Left lung (tissue), 14 donors: ENCODE measurements at places on chromosomes 5 and 9. TPM values are rescaled to one million over a fixed set of nuclear protein-coding genes. Genes with fewer than 3 reads are reported as not detected.

DNA sequence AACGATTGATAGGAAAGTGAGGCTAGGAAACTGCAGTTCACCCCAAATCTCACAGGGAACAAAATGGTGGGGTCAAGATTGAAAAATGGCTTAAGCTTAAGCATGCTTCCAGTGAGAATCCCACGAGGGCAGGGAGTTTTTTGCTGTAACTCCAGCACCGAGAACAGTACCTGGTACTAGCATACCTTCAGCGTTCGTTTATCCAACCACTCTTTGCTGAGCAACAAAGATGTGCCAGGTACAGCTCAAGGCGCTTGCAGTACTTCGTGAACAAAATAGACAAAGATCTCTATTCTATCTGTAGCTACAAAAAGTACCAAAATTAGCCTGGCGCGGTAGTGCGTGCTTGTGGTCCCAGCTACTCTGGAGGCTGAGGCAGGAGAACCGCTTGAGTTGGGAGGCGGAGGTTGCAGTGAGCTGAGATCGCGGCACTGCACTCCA, 778 bp upstream of the PPP6C start:
- no peak for DNase-seq

Gene ACOT12
- 0.77 TPM for polyA plus RNA-seq

Gene ARHGEF39
- 11.9 TPM for polyA plus RNA-seq

DNA sequence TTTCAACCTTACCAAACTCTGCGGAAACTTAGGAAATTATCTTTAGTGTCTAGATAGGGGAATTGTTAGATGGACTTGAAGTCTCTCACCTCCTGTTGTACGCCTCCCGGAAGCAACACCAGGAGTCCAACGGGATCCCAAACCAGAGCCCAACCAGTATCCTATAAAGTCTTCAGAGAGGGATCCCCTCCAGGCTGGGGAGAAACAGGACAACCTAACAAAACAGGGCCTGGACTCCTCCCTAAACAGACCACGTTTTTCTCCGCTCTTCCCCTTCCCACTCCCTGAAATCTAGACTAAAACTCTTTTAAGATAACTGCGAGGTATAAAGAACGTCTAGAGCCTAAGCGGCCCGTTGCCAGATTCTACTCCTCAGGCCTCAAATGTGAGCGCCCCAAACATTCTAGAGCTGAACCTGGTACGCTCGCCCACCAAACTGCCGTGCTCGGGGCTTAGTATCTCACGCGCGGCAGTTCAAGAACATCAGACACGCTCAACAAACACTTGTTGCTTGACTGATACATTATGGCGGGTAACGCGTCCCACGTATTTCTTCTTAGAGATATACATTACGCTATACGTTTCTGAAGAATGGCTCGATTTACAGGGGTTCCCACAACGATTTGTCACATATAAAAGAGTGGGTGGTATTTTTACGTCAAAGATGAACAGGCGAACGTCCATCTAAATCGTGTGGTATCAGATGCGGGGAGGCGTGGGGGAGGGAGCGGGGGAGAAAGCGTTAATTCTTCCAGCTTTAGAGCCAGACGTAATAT, 663 bp upstream of the SMIM27 start:
- DNase-seq: no peak

- no peak for DNase-seq
Observed at GRCh38 chr5:40605295-40605958, 74.3 kb upstream of the PTGER4 start.

Gene NIPAL4
- polyA plus RNA-seq: 0.11 TPM

DNA sequence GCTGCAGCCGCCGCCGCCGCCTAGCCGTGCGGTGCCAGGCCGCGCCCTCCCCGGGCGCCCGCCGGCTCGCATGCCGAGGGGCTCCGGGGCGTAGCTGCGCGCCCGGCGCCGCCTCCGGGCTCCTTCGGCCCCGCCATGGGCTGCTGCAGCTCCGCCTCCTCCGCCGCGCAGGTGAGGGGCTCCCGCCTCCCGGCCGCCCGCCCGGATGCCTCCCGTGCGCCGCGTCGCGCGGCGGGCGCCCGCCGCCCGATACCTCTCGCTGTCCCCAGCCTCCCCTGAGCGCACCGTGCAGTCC, 230 bp downstream of the SLC44A1 start:
- no peak for DNase-seq

GRCh38 chr5:79829260-79829659, 139.6 kb downstream of the CMYA5 start:
- DNase-seq: no peak

DNA sequence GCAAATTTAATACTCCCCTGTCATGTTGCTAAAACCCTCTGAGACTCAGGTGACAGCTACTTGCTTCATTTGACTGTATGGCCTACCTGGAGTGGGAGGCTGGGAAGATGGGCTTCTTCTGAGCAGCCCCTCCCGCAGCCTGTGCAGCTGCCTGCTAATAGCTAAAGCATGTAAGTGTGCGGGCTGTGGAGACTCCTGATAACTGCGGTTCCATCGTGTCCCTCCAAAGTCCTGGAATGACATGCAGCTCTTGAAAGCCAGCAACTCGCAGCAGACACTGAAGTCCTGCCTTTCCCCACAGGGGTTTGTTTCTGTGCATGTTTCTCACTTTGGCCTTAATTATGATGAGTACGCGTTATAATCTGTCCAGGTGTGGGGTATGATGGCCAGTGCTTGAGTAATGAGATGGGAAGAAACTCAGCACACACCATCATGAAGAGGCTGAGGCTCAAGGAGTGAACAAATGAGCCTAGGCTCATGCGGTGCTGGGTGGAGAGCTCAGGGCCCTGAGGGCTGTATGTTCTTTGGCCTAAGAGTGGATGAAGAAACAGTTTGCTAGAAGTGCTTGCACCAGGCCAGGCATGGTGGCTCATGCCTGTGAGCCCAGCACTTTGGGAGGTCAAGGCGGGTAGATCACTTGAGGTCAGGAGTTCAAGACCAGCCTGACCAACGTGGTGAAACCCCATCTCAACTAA, 119.1 kb downstream of the DOCK2 start:
- DNase-seq: no peak

Gene PCDHGB5
- 7.9 TPM for polyA plus RNA-seq

DNA sequence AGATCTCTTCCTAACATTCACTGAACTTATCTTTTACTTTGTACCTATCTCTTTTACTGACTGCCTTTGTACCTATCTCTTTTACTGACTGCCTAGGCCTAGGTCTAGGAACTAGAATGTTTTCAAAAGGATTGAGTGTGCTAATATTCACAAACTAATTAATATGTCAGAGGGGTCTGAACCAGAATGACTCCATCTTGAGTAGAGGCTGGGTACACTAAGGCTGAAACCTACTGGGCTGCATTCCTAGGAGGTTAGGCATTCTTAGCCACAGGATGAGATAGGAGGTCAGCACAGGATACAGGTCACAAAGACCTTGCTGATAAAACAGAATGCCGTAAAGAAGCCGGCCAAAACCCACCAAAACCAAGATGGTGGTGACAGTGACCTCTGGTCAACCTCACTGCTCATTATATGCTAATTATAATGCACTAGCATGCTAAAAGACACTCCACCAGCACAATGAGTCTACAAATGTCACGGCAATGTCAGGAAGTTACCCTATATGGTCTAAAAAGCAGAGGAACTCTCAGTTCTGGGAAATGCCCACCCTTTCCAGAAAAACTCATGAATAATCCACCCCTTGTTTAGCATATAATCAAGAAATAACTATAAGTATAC, 2.5 kb upstream of the RHOBTB3 start:
- no peak for DNase-seq

GRCh38 chr9:107105784-107106183, 177.3 kb upstream of the RAD23B start:
- no peak for DNase-seq

DNA sequence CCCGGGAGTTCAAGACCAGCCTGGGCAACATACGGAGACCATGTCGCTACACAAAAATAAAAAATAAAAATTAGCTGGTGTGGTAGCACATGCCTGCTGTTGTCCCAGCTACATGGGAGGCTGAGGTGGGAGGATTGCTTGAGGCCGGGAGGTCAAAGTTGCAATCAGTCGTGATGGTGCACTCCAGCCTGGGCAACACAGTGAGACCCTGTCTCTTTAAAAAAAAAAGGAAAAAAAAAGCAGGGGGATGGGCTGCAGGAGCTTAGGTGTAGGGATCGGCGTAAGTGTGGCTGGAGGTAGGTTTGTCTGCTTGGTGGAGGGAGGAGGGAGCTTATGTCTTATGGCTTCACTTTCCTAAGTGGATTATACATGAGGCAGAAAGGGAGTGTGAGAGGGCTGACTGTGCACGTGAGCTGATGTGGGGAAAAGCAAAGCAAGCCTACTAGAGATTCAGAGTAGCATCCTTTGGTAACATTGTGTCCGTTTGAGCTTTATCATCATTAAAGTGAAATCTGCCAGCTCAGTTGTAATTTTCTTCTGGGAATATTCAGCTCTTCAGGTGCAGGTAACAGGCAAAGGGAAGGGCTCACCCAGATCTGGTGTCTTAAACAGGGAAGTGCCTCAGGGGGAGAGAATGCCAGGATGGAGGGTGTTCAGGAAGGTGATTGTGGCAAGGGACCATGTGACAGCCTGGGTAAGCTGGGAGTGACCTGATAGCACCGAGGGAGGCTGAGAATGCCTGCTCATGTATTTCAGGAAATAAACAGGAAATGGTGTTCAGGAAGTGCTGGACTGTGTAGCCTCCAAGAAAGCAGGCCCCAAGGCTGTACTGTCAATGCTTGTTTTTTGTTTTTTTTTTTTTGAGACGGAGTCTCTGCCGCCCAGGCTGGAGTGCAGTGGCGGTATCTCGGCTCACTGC, 17.6 kb upstream of the SETX start:
- peak; percentile 39 for DNase-seq

Gene GPR150
- not detected for polyA plus RNA-seq

- no peak for DNase-seq
Observed at GRCh38 chr5:61440596-61440995, 108.5 kb downstream of the ZSWIM6 start.

DNA sequence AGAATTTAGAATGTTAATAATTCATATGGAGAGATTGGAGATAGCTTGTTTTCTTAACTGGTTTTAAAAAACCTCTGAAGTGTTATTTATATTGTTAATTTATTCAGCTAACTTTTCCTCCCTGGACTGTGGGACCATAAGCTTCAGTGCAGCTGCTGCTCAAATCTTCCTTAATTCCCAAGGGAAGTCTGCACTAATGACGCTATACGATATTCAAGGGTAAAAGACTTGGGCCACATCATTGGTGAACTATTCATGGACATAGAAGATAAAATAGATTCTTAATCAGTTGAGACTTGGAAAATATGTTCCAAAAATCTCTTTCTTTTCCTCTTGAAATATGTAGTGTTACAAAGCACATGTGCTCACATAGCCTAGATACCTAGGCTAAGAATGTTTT, 31.1 kb upstream of the GAS1 start:
- no peak for DNase-seq

GRCh38 chr5:5544094-5544663, 121.7 kb downstream of the ICE1 start:
- DNase-seq: no peak
